ENCODE measurements at places on chromosomes 12 and 14. TPM values are rescaled to one million over a fixed set of nuclear protein-coding genes. Genes with fewer than 3 reads are reported as not detected.

GRCh38 chr12:22541496-22542155 lies 2.7 kb downstream of the C2CD5 start:
- DNase-seq: no peak

DNA sequence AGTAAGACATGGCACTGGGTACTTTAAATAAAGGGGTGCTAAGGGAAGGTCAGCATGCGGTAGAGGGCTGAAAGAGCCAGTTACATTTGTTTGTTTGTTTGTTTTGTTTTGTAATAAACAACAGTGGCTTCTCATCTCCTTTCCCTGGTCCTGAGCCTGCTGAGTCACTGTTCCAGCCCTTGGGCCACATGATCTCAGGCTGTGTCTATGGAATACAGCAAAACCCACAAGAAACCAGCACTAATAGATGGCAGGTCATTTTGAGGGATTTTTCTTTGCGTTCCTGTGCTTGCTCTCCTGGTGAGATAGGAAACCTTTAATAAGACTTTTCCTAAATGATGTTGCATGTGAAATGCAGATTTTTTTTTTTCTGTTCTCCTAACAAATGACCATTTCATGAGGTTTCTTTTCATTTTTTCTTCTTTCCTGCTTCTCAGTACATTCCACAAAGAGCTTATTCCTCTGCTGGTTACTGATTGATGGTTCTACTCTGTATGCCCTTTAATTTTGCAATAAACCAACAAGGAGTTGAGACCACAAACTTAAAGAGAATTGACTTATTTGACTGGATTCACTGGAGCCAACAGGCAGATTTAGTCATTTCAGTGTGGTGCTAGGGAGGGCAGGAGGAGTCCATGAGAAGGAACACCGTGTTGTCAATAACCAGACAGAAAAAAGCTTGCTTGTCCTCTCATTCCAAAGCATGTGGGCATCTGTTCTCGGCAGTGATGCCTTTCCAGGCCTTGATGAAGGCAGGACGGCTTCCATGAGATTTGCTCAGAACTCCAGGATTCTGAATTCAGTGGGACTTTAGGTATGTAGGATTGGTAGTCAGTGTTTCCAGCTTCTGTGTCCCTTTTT lies 459.2 kb downstream of the RAD51B start:
- no peak for DNase-seq

- DNase-seq: no peak
These were observed 24.7 kb downstream of the CLEC2D start for GRCh38 chr12:9694241-9694640.

B4GALNT1 gene
- 0.93 TPM for total RNA-seq

GRCh38 chr12:123398550-123399254 lies 14.8 kb downstream of the KMT5A start:
- DNase-seq: no peak

DNA sequence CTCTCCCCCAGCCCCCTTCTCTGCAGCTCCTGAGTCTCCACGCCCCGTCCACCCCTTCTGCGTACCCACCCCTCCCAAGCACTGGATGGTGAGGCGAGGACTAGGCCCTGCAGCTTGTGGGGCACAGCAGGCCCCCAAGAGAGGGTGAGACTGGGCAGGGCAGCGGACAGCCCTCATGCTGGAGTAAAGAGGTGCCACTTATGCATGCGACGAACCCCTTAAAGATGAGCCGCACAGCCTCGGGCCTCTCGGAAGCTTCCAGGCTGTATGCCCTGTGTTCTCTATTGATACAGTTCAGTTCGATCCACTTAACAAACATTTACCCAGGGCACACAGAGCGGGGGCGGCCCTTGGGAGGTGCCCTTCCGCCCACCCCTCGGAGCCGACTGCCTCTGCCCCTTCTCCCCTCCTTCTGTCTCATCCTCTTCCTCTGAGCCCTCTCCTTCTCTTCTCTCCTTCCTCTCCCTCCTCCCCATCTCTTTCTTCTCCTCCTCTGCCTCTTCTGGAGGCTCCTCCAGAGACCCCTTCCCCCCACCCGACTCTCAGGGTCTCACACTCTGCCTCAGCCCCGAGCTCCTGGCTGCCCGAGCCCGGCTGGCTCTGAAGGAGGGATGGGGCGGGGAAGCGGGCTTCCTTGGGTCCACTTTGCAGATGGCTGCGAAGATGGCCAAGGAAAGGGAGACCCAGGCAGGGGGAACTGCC lies 32.7 kb upstream of the DLK1 start:
- DNase-seq: no peak

DNA sequence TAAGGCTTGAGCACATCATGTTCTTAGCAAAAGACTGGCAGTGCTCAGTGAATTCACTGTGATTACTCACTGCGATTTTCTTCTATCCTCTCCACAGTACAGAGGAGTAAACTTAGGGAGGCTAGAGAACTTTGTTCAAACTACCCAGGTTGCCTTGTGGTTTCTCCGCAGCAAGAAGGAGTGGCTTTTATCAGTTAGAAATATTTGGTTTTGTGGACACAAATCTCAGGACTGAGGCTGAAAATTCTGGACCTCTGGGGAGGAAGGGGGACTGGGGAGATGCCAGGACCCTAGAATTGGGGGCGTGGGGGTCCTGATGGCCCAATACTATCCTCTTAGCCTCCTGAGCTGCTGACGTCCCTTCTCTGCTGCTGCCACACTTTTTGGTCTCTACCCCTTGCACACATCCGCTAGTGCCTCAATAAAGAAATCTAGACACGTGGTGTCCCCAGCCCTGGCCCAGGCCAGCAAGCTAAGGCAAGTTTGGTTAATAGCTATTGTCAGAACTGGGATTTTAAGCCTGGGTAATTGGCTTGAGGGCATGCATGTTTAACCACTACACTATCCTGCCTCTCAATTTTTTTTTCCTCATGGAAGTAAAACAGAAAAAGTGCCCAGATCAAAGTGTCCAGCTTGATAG lies 842 bp downstream of the OAS2 start:
- no peak for DNase-seq

FITM1 gene
- total RNA-seq: 1.1 TPM

DNA sequence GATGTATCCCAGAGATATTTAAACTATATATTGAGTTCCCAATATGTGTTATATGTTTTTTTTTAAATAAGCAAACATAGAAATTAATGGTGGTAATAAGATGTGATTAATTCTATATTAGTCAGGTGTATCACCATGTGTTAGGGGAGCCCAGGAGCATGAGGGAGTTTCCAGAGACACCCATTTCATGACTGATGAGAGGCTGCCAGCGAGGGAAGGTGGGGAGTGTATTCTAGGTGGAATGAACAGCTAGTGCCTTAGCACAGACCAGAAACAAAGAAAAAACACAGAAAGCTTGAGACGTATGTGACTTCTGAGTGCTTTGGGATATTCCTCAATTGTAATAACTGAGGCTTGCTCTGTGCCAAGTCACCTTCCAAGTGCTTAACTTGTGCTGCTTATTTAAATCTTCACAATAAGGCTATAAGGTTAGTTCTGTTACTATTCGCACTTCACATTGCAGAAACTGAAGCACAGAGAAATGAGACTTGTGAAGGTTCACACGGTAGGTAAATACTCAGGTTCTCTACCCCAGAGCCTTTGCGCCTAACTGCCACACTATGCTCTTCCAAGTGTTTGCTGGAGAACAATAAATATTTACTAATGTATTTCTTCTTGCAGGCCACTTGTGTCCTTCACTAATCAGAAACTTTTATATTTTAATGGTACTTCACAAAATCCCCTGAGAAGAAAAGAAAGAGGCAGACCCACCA lies 17.9 kb upstream of the MGP start:
- DNase-seq: no peak

- no peak for DNase-seq
These were observed 37.4 kb downstream of the HSP90AA1 start for GRCh38 chr14:102049258-102050025.

DNA sequence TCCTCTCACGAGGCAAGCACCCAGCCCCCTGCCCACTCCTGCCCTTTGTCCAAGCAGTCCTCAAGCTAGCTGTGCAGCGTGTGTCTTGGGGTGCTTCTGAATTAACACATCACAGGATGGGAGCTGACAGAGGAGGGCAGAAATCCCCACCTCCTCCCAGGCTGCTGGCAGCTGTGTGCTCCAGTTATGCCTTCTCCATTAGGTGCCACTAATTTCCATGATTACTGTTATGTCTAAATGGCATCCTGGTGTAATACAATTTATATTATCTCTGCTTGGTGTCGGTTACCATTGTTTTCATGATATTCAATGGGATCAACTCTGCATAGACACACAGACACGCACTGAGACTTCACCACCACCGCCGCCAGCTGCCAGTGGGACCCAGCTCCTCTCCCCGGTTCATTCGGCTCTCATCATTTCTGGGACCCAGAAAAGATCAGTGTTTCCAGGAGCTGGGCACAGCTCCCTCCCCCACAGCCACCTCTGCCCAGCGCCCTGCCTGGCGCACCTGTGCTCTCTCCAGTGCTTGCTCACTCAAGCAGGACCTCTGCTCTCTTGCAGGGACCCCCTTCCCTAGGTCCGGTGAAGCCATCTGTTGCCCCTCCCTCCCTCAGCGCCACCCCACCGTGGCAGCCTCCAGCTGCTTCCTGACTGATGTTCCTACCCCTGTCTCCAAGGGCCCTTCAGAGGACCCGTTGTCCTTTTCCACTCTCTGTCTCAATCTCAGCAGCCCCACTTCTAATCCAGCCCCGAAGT lies 167.5 kb upstream of the FKBP4 start:
- DNase-seq: no peak

- peak; percentile 82 for DNase-seq
These were observed at the start of gene BDKRB2 for GRCh38 chr14:96204151-96205058. Gene BDKRB2, plus strand, starts transcription at chr14:96204839. Its CDS starts 32,269 bp downstream, at chr14:96237108.

C12orf42 gene
- not detected for total RNA-seq

DNA sequence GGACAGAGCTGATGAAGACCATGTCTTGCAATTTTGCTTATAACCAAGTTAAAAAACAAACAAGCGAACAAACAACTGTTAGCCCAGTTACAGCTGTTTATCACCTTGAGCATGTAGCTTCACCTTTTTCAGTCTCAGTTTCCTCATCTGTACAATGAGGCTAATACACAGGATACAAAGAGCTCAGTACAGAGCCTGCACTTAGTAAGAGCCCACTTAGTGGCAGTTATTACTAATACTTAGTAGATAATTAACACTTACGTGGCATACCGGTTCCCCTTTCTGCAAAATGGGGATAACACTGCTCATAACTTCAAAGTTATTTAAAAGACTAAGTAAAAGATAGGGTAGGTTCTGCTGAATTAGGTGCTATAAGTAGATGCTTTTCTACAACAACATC lies 228.0 kb downstream of the MON2 start:
- DNase-seq: no peak

CD69 gene
- total RNA-seq: 14.5 TPM

DNA sequence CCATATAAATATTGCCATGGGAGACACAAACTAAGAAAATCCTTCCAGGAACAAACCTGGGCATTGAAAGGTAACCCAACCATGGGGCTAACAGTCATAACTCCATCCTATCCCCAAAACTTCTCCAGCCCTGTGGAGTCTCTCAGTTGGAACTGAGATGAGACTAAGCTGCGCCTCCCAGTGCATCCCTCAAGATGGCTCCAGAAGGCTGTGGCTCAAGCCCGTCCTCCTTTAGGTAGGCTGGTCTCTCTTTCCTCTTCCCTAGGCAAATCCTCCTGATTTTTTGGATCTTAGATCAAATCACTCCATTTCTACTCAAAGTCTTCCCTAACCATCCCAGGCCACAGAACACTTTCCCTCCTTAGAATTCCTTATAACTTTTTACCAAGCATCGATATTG lies 364.3 kb upstream of the CCDC196 start:
- no peak for DNase-seq

NGB gene
- not detected for total RNA-seq

DNA sequence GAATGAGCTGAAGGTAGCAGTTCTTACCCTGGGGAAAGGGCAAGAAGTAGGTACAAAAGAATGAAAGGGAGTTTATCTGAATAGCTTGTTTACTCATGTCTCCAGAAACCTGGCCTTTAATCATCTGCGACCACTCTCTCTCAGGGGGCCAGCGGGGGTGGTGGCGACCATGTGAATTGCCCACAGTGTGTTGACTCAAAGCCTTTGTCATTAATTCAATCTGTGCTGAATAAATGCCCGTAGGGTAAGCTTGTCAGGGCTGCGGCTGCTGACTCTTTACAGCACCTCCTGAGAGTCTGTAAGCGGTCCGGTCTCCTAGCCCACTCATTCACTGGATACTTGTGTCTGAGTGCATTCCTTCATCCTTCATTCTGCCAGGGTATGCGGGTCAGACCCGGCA lies 874.4 kb downstream of the SLC6A15 start:
- no peak for DNase-seq

GRCh38 chr14:54738009-54738408 lies 164.6 kb downstream of the GCH1 start:
- no peak for DNase-seq

DNA sequence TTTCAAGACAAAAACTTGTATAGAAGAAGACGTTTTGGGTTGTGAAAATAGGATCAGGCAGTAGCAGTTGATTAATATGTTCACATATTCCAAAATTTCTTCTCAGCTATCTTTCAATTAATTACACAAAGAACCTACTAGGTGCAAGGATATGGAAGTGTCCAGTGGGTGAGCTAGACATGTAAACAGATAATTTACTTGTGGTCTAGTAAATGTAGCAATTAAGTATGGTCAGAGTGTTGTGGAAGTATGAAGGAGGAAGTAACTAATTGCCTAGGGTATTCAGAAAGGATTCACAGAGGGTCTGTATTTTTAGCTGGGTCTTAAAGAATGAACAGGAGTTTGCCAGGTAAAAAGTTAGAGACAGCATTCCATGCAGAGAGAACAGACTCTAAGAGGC lies 5.9 kb downstream of the GOLGA5 start:
- DNase-seq: no peak

- DNase-seq: no peak
These were observed 111.3 kb upstream of the GARIN2 start for GRCh38 chr14:67077921-67078320.

RD3L gene
- not detected for total RNA-seq

ABCB9 gene
- 5.2 TPM for total RNA-seq

VTI1B gene
- total RNA-seq: 122 TPM

- DNase-seq: no peak
These were observed 39.0 kb downstream of the KIF26A start for GRCh38 chr14:104177411-104177810.

Data from upper lobe of right lung (tissue), 1 donor.